ENCODE measurements at places on chromosomes 6 and 20.
A peak's percentile ranks its signal among the peaks of the same experiment; 100 is the strongest.

DNA sequence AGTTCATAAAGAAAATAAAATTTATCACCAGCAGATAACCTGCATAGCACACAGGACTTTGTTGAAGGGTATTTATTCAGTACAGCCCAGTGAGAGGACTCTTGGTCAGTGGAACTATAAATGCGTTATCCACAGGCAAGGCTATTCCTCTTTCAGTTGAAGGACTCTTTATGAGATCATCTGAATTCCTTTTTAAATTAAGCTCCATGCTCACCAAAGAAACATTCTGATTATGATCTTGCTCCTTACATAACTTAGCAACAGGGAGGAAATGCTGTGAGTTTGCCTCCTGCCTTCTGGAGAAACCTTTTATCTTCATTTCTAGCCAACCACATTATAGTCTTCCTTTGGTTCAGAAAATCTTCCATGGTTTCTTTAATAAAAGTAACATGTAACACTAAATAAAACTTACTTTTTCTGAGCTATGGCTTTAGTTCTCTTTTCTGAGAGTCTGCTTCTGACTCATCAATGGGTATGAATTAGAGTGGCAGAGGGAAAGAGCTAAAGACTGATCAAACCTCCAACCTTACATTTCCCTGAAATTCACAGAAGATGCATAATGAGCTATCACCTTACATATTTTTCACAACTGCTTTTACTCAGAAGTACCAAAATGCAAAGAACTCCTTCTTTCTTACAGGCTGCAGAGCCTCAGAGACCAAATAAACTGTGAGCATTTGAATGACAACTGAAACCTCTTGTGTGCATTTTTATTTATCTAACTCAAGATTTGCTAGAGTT, 267.2 kb downstream of the ADGRG6 start:
- DNase-seq = no peak

GRCh38 chr6:119527231-119527578, 177.6 kb upstream of the MAN1A1 start:
- no peak for DNase-seq

DNA sequence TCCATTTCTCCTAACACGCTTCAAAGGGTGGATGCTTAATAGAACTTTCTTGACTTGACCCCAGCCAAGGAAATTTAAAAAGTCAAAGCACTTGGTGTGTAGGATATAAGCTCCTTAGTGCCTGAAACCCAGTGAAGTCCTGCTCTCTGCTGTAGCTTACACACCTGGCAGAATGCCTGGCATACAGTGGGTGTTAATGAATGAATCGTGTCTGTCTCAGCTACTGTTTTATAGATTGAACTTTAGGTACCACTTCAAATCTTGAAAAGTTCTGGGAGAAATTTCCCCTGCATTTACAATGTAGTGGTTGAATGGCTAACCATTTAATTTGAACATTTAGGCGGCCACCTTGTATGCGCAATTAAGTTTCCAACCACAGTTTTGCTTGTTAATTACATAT, 70.5 kb upstream of the ZNF217 start:
- no peak for DNase-seq

- no peak for DNase-seq
Observed at GRCh38 chr6:126722411-126722810, 382.5 kb downstream of the CENPW start.

DNA sequence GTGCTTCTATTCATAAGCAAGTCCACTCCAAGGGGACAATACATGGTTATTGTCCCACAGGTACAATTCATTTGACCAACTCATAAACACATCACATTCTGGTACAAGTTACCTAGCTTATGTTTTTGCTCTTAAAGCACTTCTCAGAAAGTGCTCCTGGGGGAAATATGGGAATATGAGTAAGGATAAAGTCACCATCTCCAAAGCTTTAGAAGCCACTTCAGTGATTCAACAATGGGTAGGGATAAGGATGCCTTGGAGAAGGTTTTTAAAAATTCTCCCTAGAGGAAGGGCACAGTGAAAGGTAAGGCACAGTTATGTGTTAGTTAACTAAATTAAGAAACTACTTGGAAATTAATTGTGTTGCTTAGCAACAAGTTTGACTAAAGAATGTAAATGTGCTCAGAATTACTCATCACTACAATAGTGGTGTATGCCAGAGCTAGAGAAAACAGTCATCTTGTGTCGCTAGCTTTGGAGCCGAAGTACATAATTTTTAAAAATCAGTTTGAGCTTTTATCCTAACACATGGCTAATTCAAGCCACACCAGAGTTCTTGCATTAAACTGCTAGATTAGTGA, 39.5 kb upstream of the LAMP5 start:
- DNase-seq = no peak

- peak; percentile 86 for DNase-seq
Observed at GRCh38 chr6:107618672-107619071, 128.8 kb downstream of the SOBP start.

DNA sequence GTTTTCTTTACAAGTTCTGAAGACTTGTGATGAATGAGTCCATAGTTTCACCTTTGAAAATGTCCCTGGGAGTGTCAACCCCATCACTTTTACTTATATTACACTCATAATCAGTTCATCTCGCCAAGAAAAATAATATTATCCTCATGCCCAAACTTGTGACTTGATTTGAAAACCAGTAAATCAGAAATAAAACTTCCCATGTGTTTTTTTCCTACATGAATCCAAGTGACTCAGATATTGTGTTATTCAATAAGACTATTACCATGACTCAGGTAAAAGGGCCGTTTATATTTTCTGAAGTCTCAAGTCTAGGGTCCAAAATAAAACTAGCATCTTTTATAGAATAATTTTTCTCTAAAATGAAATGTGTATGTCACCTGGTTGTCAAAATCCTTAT, 15.8 kb upstream of the CYP24A1 start:
- no peak for DNase-seq

DNA sequence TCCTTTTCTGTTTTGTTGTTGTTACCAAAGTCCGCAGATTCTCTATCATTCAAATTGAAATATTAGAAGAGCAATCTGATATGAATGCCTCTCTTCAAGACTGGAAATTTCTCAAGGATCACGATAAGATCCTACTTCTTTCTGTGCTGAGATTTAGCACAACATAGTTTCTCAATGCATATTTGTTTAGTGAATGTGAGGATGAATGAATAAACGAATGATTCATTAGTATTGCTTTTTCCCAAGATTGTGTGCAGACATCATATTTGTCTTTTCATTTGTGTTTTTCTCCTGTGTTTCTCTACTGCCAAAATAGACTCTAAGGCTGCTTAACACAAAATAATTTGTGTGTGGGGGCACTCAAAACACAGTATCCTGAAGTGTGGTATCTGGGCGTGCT, 862.7 kb upstream of the MAP3K7 start:
- DNase-seq = no peak

GRCh38 chr6:127195833-127196232, 70.8 kb upstream of the RNF146 start:
- DNase-seq = no peak

Measured in GM12878 (cell line).